Stimulated activated CD8-positive, alpha-beta memory T cell treated with anti-CD3 and anti-CD28 coated beads, Interleukin-12 subunit alpha, Interleukin-12 subunit beta, amount 100 ng/mL, for 4 hours (primary cell): ENCODE measurements at places on chromosomes 5 and 9.

- no peak for DNase-seq
Observed at GRCh38 chr5:153159616-153160015, 330.9 kb upstream of the GRIA1 start.

DNA sequence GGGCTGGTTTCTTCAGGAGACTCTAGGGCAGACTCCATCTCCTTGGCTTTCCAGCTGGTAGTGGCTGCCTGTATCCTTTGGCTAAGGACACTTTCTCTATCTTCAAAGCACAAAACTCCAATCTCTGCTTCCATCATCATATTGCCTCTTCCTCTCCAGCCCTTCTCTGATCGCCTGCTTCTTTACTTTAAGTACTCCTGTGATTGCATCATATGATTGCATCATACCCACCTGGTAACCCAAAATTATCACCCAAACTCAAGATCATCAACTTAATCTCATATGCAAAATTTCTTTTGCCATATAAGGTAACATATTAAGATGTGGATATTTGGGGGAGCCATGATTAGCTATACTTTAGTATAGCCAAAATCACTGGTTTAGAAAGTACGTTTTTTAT is 1092.6 kb upstream of the CDH6 start:
- no peak for DNase-seq

- DNase-seq: no peak
Observed at GRCh38 chr9:91986248-91986647, 36.2 kb upstream of the ROR2 start.

GRCh38 chr5:123455640-123456039 is 32.4 kb upstream of the CEP120 start:
- no peak for DNase-seq

DNA sequence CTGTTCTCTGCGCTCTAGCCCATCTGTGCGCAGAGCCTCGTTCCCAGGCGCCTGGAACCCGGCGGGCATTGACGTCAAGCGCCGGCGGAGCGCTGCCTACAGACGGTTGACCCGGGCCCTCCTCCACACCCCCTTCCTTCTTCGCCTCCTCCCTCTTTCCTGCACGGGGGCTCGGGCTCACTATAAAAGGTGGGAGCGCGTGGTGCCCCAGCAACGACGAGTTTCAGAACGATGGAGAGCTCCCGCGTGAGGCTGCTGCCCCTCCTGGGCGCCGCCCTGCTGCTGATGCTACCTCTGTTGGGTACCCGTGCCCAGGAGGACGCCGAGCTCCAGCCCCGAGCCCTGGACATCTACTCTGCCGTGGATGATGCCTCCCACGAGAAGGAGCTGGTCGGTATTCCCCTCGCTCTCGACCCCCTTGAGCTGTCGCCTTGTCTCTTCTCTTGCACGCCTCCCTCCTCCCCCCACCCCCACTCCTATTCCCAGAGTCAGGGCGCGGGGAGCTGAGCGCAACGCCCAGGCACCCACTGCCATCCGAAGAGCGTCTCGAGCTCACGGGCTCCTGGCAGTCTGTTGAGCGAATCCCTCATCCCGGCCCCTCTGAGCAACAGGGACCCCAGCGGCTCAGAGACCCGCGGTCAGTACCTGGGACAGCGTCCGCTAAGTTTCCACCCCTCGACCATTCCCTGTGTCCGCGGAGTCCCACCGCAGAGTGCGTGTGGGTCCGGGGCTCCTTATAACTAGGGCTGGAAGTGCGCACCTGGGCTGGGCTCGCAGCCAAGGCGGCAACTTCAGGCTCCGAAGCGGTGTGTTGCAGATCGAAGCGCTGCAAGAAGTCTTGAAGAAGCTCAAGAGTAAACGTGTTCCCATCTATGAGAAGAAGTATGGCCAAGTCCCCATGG is at the start of gene CARTPT:
CARTPT (plus strand) TSS at position 213 of the 902 bp plus-strand sequence; CDS start at position 232, 19 bp downstream.
- DNase-seq: no peak

GRCh38 chr5:119468286-119468685 is 16.0 kb downstream of the HSD17B4 start:
- no peak for DNase-seq

DNA sequence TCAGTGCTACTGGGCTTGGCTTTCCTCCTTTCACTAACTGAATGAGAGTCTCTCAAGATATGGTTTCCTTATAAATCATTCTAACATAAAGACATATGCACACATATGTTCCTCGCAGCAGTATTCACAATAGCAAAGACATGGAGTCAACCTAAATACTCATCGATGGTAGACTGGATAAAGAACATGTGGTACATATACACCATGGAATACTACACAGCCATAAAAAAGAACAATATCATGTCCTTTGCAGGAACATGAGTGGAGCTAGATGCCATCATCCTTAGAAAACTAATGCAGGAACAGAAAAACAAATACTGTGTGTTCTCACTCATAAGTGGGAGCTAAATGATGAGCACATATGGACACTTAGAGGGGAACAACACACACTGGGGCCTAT is 32.5 kb upstream of the HMHB1 start:
- DNase-seq: no peak
